Jurkat, Clone E6-1 (cell line): ENCODE measurements at places on chromosomes 3 and 15.
A peak's percentile ranks its signal among the peaks of the same experiment; 100 is the strongest.

DNA sequence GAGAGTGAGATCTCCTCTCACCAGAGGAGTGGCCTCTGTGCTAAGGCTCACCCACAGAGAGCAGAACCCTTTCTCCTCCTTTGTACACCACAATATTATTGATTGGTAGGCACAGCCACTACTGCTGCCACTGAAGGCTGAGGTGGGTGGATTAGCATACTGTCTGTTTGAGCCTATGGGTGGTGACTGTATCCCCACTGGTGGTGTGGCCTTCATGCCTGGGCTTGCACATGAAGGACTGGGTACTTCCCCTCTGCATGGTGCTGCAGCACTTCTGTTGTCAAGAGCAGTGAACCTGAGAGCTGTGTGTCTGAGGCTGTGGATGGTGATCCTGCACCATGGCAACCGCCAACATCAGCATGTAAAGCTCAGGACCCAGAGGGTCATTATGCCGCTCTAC, 35.7 kb upstream of the NECTIN3 start:
- DNase-seq: no peak

DNA sequence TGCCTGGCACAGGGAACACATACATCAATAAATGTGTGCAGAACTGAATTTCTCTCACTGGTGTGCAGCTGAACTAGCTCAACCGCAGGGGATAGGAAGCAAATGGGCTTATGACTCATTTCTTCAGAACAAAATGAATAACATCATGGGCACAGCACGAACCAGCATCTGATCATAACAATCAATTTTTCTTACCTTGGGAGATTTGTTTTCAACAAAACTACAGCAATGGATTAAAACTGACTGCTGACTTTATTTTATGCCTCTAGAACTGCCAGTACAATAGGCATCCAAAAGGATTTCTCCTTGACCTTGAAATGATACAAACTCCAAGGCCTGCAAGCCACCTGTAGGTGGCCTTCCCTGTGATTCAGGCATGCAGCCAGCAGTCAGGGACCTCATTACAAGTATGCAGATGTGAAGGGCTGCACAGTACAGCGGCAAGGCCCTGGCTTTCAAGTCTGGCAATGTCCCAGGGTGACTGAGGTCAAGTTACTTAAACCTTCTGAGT, 26.1 kb downstream of the TAMM41 start:
- DNase-seq: no peak

- no peak for DNase-seq
Measured at GRCh38 chr3:97720417-97720816, 44.1 kb upstream of the ARL6 start.

DNA sequence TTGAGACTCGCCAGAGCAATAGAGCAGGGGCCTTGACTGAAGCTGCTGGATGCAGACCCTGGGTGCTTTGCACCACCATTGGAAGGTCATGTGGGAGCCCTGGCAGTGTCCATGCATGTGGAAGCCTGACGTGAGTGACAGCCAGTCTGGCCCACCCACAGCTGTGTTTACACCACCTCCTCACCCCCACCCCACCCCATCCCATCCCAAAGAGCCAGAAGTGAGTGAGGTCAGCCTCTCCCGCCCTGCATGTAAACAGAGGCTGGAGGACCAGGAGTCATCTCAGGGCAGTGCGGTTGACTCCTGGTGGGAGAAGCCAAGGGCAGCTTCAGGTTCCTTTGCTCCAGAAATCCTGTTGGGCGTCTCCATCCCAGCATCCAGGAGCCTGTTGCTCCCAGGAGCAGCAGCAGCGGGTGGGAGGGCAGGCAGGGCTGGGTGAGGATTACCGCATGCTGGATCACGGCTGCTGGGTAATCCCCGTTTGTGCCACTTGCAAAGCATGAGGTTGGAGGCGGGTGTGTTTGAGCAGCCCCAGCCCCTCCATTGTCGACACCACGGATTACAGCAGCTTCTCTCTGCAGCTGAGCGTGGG, 44.6 kb downstream of the CORO2B start:
- DNase-seq: no peak

- peak; percentile 87 for DNase-seq
Measured at GRCh38 chr3:196159952-196160804, 51.0 kb downstream of the ZDHHC19 start.

- DNase-seq: no peak
Measured at GRCh38 chr3:140597792-140598191, 80.1 kb upstream of the TRIM42 start.

- DNase-seq: no peak
Measured at GRCh38 chr3:25895031-25895430, 105.1 kb downstream of the OXSM start.

DNA sequence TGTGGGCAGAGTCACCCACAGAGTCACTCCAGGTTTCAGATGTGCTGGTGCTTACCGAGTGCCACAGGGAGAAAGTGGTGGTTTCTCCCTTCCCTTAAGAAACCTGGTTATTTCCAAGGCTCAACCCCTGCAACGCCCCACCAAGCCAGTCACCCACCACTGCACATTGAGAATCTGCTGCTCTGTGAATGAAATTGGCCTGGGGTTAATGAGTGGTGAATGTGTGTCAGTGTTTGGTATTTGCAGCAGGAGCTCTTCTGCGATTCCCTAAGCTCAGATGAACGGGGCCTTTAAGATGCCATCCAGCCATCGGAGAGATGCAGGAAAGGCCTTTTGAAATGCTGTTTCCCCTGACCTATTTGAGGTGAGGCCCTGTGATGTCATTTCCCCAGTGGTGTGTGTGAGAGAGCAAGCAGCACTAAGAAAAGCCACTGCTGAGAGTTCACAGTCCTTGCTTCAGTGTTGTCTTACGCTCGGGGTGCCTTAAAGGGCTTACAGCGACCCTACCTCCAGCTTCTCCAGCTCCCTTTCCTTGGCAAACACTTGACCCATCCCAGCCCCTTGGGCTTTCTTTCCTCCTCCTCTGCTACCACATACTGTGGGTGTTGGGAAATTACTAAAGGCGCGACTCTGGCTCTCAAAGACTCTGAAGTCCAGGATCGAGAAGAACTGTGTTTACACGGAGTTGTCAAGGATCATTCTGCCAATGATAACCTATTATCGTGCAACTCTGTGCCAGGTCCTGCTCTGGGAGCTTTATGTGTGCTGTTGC, 68.9 kb downstream of the SMAD3 start:
- peak; percentile 79 for DNase-seq

- no peak for DNase-seq
Measured at GRCh38 chr3:59788133-59788532, 738.3 kb upstream of the CFAP20DC start.

GRCh38 chr15:76566276-76566675, 229.7 kb downstream of the ISL2 start:
- DNase-seq: no peak

GRCh38 chr3:156181509-156181908, 61.1 kb downstream of the KCNAB1 start:
- DNase-seq: no peak

GRCh38 chr3:151431940-151432339, 28.9 kb downstream of the IGSF10 start:
- peak; percentile 73 for DNase-seq

GRCh38 chr15:89785774-89786140, 9.6 kb downstream of the MESP2 start:
- DNase-seq: no peak

GRCh38 chr3:187810021-187810446, 64.8 kb upstream of the BCL6 start:
- DNase-seq: no peak

GRCh38 chr3:49883998-49884397, 14.3 kb upstream of the CAMKV start:
- no peak for DNase-seq
